ENCODE measurements at places on chromosomes 4 and X.

- no peak for DNase-seq
Measured at GRCh38 chrX:79138658-79139241, 5.7 kb upstream of the GPR174 start.

GRCh38 chr4:138636781-138637180 lies 378.8 kb upstream of the NOCT start:
- no peak for DNase-seq

DNA sequence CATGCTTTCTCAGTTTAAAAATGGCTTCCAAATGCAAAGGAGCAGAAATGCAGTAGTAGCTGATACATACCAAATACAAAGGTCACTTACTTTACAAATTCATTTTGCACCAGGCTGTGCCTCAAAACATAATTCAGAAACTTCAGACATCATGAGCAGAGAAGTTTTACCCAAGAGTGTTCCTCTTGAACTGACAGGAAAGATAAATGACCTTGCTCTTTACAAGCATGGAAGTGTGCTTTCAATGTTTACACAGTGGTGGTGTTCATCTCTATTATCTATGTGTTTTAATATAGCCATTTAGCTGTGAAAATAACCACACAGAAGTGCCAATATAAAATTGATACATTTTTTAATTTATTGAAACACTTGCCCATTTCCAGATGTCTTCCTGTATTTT lies 383.4 kb downstream of the ANKRD50 start:
- DNase-seq: no peak

DNA sequence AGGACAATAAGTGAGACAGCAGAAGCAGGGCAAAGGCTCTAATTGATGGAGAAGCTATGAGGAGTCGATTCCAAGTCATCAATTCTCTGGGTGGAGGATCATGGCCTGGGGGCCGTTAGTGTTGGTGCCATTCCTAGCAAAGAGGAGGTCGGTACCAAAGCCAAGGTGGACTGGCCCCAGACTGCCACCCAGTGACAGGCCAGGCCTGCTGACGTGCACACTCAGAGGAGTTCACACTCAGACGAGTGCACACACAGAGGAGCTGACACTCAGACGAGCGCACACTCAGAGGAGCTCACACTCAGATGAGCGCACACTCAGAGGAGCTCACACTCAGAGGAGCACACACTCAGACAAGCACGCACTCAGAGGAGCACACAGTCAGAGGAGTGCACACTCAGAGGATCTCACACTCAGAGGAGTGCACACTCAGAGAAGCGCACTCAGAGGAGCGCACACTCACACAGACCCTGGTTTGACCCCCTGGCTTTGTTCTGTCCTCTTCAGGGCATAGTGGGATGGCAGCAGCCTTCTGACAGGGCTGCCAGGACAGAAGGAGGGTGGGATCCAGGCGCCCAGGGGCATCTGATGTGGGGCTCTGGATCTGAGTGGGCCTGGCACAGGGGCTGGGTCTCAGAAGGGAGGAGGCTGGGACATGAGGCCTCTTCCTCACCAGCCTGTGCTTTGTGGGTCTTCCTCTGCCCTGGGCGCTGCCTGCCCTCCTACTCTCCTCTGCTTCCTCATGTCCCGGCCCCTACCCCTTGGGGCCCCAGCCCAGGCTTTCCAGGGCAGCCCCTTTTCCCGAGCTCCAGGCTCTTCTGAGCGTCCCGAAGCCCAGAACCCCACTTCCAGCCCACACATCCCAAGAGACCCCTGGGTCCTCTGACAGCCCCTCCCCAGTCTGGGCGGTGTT lies 41.7 kb upstream of the NKX1-1 start:
- DNase-seq: no peak

DNA sequence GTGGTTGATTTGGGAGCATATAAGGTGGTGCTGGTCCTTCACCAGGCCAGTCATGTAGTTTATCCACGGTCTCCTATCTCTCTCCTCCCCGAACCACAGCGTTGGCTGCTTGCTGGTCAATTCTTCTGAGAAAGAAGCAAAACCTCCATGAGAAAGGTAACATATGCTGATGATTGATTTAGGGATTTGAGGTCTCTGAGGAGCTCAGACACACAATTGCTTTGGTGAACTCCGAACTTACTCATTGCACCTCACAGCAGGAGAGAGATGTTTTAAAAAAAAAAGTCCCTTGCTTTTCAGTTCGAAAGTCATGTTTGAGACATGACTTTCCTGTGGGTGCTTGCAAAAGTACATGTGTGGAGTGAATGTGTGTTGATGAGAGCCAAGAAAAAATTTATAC lies 100.2 kb downstream of the TSPAN7 start:
- no peak for DNase-seq

DNA sequence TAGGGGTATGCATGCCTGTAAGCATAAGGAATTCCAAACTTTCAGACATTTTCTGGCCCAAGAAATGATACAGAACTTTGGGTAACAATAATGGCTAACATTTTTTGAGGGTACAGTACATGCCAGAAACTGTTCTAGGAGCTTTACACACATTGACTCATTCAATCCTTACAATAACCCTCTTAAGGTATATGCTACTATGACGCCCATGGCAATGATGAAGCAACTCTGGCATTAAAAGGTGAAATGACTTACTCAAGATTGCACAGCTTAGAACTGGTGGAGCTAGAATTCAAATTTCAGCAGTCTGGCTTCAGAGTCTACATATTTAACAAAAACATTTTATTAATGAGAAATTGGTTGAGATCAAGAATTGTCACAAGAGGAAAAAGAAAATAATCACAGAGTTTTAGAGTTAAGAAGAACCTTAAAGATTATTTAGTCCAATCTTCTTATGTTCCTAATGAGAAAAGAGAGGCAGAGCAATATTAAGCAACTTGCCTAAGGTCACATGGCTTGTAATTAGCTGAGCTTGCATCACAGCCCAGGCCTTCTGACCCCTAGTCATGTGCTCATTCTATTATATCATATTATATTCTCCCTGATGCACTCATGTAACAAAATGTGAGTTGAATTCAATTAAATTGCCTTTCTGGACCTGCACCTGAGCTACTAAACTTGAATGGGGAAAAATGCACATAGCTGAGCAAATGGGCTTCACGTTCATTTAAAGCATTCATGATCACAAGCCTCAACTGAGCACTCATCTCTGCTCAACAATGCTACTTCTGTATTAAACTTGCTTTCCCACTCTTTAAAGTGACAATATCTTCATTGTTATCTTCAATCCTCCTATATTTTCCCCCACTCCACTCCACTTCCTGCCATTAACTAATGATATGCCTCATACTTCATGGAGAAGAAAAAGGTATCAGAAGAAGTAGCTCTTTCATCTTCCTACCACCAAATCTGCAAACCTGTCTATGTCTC lies 73.2 kb downstream of the ENOX2 start:
- DNase-seq: no peak

DNA sequence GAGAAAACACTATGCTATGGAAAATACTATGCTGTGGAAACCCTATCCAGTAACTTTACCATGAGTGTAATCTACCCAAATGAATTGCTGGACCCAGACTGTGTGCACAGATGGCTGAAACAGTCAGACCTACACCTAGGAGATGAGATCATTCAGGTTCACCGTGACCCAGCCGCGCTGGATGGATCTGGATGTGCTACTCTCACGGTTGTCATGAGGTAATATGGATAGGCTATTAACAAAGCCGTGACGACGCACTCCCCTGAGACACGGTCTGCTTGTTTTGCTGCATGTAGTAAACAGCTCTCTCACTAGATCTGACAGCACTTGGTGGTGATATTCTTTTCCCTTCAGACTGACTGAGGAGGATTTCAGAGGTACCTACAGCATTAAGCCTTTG lies 832.5 kb upstream of the GRID2 start:
- no peak for DNase-seq

- DNase-seq: no peak
Measured at GRCh38 chr4:171035909-171036308, 777.3 kb upstream of the GALNTL6 start.

DNA sequence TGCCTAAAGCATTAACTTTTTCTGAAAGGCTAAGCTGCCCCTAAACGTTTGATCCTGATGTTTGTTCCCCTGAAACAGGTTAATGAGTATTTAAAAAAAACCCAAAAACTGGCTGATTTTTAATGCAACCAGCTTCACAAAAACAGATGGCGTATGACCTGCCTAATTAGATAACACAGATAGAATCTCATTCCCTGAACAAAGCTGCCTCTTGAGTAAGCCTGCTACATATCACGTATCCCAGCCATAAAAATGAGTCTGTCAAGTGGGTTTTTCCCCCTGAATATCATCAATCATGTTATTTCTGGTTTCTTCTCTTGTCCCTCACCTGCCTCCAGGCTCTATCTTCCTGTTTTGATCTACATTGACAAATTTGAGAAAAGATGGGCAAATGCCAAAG lies 154.2 kb upstream of the FAM9B start:
- no peak for DNase-seq

DNA sequence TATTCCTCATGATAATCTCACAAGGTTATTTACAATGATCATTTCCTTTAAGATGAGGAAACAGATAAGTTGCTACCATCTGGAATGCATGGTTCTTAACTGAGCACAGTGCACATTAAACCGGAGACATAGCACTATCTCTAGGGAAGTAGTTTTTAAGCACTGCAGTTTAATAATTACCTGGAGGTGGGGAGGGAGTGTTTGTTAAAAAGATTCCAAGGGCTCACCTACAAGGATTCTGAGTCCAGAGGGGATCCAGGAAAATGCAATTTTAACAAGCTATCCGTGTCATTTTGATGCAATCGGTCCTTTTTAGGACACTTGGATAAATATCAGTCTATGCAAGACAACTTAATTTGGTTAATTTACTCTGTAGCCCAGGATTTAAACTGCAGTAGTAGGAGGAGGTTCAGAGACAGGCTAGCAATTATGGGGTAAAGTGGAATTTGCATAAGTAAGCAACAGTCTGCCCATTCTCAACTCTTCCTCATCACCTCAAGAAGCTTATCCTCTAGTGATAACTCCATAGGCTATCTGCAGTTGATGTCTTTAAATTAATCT lies 2.8 kb upstream of the PDLIM5 start:
- DNase-seq: no peak

GRCh38 chrX:152177497-152178269 lies 39.3 kb upstream of the MAGEA10 start:
- no peak for DNase-seq

DNA sequence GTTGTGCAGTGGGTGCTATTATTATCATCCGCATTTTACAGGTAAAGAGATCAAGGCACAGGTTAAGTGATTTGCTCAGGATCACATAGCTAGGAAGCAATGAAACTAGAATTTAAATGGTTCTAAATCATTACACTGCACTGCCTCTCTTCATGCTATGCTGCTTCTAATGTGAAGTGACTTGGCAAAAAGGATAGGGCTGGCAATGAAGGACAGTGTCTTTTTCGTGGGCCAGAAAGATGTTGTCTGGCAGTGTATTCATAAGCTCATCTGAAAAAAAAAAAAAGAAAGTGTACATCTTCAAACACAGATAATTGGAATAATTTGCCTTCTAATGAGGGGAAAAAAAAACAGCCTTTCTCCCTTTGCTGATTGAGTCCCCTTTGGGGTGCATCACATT lies 132.2 kb upstream of the FUNDC1 start:
- DNase-seq: no peak

- DNase-seq: no peak
Measured at GRCh38 chr4:63211375-63211774, 1197.9 kb downstream of the TECRL start.

DNA sequence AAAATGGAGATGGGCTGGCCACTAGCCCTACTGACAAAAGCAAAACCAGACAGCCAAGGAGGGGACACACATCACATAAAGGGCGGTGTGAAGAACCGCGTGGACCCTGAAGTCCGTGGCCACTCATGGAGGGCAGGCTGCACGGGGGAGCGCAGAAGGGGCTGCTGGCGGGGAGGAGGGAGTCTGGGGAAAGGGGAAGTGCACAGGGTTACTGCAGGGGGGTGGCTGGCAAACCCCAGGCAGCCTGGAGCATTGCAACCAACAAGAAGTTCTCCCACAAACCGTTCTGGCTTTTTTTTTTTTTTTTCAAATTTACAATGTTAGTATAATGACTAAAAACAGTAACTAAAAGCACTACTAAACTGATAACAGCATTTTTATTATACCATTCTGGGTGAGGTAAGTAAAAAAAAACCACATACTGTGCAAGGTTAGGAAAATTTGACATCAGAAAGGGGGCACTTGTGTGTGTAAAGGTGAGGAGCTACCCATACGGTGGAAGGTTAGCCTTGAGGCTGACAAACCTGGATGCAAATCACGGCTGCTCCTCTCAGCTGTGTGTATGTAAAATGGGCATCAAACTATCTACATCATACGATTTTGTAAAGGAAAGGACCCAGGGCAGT lies 87.1 kb downstream of the TSPAN5 start:
- no peak for DNase-seq

DNA sequence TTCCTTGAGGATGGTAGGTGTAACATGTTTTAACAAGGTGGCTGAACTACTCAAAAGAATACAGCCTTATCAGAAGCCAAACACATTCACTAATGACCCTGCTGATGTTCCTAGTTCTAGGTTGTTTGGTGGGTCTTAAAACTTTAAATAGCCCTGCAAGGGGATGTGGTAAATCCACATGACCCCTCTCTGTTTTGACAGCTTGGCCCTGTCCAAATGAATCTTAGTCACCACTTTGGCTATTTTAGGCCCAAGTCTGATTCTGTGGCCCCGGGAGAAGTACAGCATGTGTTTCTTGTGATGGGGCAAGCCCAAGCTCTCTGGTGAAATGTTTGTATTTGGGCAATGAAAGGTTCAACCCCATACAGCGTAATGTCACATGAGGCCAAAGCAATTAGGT lies 54.5 kb upstream of the GPR34 start:
- DNase-seq: no peak

- no peak for DNase-seq
Measured at GRCh38 chr4:118889312-118889691, 648 bp downstream of the SYNPO2 start.

- no peak for DNase-seq
Measured at GRCh38 chr4:68287704-68288392, 42.4 kb upstream of the TMPRSS11B start.

DNA sequence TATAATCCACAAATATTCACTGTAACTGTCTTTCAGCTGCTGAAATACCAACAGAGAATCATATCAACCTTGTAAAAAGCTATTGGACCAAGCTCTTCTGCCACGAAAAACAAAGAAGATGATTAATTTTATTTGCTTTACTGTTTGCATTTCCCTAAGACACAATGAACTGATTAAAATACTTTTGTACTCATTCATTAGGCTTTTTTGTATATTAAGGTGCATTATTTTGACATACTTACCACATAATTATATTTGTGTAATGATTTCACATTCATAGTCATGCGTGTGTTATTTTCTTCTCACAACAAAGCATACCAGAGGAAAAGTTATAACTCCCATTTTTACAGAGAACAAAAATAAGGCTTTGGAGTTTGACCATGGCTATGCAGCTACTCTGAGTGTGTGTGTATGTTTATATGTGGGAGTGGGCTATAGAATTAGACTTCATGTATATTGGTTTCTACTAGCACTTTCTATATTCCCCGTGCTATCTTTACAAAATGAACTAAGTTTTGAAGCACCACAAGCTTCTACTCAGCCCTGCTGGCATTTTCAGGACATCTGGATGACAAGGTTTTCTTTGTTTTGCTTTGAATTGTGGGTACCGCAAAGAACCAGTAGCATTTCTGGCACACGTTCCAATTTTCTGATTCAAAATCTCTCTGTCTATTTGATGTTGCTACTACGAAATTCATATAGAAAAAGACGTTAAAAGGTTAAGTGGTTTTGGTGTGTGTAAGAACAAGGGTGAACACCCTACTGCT lies 11.0 kb upstream of the FGF5 start:
- no peak for DNase-seq

GRCh38 chr4:104772849-104773248 lies 278.2 kb upstream of the CXXC4 start:
- no peak for DNase-seq

All from activated CD8-positive, alpha-beta memory T cell treated with anti-CD3 and anti-CD28 coated beads for 48 hours (primary cell).